ENCODE measurements at places on chromosomes 2 and 18.
A peak's percentile ranks its signal among the peaks of the same experiment; 100 is the strongest.

DNA sequence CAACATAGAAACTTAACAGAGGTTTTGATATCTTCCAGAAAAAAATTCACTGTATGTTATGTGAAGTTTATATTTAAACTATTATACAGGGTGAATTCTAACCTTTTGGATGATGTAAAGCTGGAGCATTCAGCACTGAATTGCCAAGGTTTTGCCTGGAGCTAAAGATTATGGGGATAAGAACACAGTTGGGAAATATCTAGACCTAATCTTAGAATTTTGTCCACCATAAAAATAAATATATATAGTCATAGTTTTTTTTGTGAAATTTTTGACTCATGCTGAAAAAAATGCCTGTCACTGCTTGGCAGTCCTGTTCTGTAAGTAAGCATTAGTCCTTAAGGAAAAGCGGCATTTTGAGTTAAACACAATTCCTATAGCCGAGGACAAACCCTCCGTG lies 339.3 kb upstream of the TMEFF2 start:
- no peak for DNase-seq

GRCh38 chr18:36047521-36047920 lies 19.8 kb downstream of the RPRD1A start:
- no peak for DNase-seq

DNA sequence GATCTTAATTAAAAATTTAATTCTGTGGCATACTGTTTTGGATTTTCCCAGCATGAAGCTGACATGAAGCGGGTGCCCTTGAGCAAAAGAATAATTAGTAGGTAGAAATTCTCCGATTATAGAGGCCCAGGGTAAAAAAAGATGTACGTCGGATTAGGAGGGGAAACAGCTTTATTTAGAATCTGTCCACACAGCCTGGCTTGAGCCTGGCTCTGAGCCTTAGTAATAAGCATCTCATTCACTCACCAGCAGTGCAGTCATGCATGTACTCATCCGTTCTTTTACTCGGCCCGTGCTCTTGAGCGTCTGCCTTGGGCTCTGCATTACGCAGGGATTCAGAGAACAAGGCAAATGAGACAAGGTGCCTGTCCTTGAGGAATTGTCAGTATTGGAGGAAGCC lies 219.3 kb downstream of the AGAP1 start:
- no peak for DNase-seq

DNA sequence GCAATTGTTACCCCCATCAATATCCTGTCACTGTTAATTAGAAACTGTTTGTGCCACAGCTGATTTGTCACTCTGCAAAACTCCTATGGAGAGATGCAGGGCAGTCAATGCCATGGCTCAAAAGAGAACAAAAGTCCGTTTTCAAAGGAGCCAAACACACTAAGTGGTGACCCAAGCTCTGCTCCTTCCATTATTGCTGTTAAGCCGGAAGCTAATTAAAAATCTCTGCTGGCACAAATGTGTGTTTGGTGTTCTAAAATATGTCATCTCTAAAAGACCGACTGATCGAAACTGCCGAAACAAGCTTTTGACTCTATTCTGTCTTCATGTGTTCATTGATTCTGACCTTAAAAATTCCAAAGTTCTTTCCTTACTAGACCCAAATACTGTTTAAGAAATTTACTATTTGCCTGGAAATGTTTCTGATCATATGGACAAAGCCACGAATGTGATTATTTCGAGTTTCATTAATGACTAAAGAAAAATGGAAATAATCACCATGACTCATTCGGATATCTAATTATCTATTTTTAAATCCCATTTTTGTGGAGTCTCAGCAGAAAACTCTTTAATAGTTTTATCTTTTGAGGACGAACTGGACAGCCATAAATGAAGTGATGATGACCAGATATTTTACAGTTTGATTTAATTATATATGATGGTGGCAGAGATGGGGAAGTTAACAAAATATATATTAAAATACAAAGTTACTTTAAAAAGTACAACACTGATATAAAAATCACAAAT lies 287.6 kb downstream of the SOCS6 start:
- no peak for DNase-seq

GRCh38 chr2:69693775-69694450 lies 48.0 kb upstream of the ANXA4 start:
- peak; percentile 17 for DNase-seq

- DNase-seq = no peak
Observed at GRCh38 chr2:49979421-49979820, 825.1 kb upstream of the FSHR start.

DNA sequence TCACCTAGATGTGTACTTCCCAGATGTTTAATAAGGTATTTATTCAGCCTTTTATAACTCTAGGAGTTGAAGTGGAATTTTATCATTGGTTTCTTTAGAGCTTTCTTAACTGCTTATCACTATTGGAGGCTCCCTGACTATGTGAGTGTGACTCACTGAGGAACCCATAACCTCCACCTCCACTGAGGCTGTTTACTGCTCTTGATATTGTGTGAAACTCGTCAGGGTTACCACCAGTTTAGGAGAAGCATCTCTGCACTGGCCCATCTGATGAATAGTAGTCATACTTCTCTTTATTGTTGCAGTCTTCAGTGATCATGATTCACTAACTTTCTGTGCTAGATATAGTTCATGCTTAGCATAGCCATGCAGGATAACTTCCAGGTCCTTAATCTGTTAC lies 79.6 kb upstream of the UBXN4 start:
- no peak for DNase-seq

DNA sequence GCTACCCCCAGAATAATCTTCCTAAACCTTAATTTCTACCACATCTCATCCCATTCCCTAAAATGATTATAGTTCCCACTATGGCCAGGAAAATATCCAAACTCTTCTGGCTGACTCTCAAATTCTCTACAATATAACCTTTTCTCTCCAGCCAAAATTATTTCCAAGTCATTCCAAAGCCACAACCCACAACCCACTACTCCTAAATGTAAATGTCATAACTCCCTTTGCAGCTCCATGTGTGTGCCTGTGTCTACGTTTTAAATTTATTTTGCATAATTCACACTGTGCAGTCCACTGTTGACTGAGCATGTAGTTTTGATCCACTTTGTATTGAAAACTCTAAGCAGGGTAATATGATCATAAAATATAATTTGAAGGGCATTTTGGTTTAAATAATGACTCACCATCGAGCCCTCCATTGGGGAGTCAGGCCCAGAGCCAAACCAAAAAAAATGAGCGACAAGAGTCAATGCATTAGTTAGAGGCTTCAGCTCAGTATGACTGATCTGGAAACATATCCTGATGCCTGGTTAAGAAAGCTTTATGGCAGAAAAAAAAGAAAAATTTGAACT lies 171.0 kb downstream of the AFF3 start:
- no peak for DNase-seq

DNA sequence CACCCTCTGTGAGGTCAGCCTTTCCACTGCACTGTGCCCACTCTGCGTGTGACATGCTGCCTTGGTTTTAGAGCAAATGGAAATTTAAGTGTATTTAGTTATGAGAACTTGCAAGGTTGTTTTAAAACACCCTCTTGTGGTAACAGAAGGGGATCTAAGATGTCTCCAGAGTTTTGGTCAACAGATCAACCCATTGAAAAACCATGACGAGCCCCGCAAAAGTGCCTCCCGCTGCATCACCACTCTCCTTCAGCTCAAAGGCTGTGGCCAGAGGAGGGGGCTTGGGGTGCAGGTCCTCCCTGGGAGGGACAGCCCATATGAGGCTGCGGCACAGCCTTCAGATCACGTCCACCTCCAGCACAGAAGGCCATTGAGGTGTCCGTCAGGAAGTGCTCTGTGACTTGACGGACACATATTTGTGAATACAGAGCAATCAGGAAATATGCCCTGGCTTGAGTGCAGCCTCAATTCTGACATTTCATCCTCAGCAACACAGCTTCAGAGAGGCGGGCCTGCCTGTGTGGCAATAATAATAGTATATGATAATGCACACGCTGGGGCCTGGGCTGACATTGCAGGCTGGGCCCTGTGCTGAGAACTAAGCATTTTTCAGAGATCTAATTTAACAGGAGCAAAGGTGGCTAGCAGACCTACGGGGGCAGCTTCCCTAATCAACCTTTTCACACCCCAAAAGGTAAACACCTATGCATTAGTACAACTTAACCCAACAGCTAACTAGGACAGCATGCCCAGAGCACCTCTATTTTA lies 213.9 kb downstream of the ANAPC1 start:
- DNase-seq = no peak

- no peak for DNase-seq
Observed at GRCh38 chr2:187194049-187194448, 254.0 kb downstream of the CALCRL start.

DNA sequence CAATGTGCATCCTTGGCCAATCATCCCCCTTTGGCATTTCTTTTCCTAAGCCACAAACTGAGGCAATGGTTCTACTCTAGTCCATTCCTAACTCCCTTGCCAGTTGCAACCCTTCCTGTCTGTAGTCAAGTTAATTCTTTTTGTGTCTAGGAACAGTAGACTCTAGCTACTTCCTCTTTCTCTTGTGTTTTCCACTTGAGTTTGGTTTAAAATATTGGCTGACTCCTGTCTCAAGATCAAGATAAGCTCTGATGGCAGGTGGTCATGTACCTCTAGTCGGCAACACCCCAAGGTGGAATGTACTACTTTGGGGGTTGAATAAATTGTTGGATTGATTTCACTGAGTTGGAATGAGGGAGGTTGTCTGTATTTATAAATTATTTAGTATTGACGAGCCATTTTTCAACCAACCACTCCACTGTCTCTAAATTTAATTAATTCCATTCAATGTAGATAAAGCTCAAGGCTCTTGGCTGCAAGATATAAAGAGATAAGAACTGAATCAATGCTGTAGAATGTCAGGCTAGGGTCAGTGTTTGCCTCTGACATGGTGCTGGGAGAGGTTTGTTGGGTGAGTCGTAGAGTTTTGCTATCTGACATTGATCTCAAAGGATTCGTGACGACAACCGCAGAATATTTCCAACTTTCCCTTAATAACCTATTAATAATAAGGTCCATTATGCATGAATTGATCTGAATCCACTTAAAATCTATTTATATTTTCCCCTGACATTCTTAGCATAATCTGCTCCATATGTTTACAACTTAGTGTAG lies 188.7 kb upstream of the APCDD1 start:
- DNase-seq = no peak

DNA sequence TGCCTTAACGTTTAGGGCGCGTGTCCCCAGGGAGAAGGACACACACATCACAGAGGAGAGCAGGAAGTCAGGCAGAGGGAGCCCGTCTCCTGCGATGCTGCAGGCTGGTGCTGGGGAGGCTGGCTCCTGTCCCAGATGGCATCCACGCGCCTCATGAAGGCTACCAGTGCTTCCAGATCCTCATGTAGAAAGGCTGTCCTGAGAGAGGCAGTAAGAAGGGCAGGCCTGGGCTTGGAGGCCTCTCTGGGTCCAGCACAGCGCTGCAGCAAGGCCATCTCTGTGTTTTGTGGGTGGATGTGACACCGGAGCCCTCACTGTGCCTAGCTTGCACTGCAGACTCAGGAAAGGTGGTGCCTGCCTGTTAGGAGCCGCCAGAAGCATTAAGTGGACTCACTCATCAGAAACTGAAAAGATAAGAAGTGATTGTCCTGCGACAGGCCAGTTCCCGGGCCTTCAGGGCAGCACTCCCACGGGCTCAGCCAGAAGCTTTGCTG lies 62.7 kb downstream of the FAM168B start:
- DNase-seq = no peak

DNA sequence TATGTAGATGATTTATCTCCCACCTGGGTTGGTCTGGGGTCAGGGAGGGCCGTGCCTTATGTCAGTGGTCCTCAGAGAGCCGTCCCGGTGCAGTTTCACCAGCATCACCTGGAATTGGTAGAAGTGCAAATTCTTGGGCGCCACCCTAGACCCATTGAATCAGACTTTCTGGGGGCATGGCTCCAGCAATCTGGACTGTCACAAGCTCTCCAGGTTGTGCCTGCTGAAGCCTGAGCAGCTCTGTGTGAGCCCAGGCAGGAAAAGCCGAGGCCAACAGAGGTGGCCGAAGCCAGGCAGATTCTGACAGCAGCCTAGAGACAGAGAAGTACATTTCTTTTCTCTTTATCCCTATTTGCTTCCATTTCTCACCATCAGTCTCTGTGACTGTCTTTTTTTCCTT lies 98.4 kb upstream of the SEC11C start:
- no peak for DNase-seq

DNA sequence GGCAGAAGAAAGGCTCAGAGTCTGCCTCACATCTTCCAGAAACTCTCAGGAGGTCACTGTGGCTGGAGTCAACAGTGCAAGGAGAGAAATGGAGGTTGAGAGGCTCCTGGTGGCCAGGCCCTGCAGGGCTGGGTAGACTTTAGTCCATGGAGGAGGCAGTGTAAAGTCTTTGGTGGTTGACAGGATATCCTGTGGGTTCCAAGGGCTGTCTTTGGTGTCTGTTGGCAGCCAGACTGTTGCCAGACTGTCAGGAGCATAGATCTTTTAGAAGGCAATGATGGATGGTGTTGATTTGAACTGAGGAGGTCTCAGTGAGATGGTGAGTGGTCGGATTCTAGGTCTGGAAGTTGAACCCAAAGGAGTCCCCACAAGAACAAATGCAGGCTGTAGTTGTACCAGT lies 45.0 kb upstream of the SKOR2 start:
- no peak for DNase-seq

DNA sequence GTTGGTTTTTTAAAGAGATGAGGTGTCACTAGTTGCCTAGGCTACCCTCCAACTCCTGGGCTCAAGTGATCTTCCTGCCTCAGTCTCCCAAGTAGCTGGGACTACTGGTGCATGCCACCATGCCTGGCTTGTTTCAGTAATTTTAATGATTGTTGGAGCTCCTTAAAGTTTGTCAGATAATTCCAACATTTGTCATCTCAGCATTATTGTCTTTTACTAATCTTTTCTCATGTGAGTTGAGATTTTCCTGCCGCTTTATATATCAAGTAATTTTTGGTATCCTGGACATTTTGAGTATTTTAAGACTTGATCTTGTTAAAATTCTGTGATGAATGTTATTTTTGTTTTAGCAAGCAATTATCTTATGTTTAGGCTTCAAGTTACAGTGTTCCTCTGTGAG lies 108.6 kb downstream of the OTX1 start:
- DNase-seq = no peak

DNA sequence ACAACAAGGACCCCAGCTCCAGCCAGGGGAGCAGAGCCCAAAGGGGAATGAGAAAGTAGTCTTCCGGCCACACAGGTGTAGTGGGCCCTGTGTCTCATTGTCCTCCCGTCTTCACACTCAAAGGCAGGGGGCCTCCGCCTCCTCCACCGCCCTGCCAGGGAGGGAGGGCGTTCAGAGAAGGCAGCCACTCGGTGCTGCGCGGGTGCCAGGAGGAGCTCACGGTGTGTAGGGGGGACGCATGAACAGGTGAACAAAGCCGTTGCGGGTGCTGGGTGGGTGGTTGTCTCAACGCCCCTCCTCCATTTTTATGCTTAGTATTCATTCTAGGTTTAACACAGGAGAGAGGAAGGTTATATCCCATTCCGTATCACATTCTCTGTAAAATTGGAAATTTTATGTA lies 36.7 kb downstream of the SH3BP4 start:
- no peak for DNase-seq

DNA sequence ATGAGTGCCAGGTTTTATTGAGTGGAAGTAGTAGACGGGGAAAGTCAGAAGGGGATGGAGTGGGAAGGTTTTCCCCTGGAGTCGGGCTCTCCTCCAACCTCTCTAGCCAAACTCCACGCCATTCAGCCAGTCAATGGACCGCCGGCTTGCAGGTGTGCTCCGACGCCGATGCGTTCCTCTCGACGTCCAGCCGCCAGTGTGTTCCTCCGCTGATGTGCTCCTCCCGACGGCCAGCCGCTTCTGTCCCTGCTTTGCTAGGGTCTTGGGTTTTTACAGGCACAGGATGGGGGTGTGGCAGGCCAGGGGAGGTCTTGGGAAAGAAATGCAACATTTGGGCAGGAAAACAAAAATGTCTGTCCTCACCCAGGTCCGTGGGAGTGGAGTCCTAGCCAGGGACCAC lies 94.3 kb upstream of the TEX51 start:
- DNase-seq = no peak

- DNase-seq = no peak
Observed at GRCh38 chr2:118577202-118577601, 270.2 kb downstream of the EN1 start.

Measured in activated gamma-delta T cell treated with anti-CD3 and anti-CD28 coated beads, Interleukin-2, amount 50 U/mL, for 16 hours (primary cell).